ENCODE measurements at places on chromosomes 12 and 14.

DNA sequence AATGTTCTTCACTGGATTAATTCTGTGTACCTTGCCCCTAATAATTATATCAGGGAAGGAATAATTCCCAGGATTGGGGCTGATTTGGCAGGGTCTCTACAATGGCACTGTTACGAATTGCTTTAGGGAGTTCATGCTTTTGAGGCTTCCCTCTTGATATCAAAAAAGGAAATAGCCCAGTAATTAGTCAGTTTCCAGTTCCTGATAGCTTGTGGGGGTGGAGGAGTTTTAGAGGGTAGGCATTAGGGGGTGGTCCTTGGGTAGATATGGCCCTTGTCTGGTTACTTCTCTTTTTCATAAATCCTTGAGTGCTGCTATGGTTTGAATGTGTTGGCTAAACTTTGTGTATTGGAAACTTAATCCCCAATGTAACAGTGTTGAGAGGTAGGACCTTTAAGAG lies 6.1 kb upstream of the SRSF5 start:
- no peak for DNase-seq

- DNase-seq = no peak
These were observed 42.1 kb upstream of the TESC start for GRCh38 chr12:117141097-117141898.

- no peak for DNase-seq
These were observed 322.6 kb upstream of the TMEM132C start for GRCh38 chr12:127944211-127944899.

DNA sequence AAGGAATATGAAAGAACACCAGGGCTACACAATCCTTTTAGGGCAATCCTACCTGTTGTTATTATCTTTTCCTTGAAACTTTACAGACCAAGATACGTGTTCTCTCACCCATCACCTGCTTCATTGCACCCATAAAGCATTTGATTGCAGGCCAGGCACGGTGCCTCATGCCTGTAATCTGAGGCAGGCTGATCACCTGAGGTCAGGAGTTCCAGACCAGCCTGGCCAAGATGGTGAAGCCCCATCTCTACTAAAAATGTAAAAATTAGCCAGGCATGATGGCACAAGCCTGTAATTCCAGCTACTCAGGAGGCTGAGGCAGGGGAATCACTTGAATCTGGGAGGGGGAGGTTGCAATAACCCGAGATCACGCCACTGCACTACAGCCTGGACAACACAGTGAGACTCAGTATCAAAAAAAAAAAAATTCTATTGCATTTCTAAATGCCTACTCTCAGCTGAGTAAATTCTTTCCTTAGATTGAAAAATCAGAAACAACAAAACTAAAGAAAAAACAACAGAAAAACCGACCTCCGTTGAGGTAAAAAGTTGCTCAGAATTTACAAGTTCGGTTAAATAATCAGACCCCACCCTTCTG lies 183.7 kb upstream of the TMEM132C start:
- DNase-seq = no peak

DNA sequence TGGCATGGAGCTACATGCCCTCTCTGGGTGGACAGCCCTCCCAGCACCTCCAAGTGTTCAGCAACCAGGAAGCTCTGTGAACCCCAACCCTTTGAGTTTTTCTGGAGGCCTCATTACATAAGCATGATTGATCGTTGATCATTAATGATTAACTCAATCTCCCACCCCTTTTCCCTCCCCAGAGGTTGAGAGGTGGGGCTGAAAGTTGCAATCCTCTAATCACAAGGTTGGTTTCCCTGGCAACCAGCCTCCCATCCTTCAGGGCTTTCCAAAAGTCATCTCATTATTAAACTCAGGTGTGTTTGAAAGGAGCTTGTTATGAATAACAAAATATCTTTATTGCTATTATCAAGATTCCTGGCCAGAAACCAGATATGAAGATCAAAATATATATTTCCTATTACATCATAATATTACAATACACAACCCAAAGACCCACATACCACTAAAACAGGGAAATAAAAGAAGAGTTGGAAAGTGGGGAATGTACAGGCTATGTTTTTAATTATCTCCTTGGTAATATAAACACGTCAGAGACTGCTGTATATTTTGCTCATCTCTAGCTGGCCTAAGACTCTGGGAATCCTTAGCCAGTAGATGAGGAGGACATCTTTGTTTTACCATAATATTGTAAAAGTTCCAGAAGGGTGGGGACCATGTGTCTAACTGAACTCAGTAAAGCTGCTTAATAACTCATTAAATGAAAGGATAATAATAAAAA lies 73.6 kb downstream of the SSPN start:
- DNase-seq = no peak

DNA sequence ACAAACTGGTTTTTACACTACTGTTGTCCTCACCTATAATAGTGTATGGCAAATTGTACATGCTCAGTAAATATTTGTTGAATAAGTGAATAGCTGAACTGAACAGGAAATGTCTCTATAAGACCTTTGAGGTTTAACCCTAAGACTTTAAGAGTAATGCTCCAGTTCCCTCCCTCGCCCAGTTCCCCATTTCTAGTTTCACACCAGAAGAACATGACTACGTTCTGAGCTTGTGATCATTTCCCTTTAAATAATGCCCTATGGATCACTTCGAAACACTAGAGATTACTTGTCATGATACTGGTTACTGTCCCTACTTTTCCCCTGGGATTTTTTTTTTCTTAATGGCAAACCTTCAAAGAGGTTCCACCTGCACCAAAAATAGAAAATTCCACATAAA lies 69.3 kb downstream of the PRKD1 start:
- no peak for DNase-seq

Measured in hippocampal formation (tissue), 2 donors.